ENCODE measurements at places on chromosomes 16 and 17. TPM values are rescaled to one million over a fixed set of nuclear protein-coding genes. Genes with fewer than 3 reads are reported as not detected.
A peak's percentile ranks its signal among the peaks of the same experiment; 100 is the strongest.

The ABCC6 gene
- total RNA-seq: 2.4 TPM

The PRKCB gene
- 2.1 TPM for total RNA-seq

The KIF2B gene
- total RNA-seq: not detected

GRCh38 chr17:37274461-37274860, 101.3 kb upstream of the C17orf78 start:
- no peaks in the 10 kb centered on the region for H3K27me3 ChIP-seq
- H3K36me3 ChIP-seq: peaks cover 21% of the 10 kb centered on the region
- H3K4me1 ChIP-seq: no peaks in the 10 kb centered on the region
- H3K27ac ChIP-seq: no peak overlapping the region
- H3K4me3 ChIP-seq: no peak overlapping the region

The SEC14L5 gene
- total RNA-seq: 0.32 TPM

GRCh38 chr16:76222853-76223252, 54.3 kb upstream of the CNTNAP4 start:
- DNase-seq: no peak
- no peak overlapping the region for H3K4me3 ChIP-seq
- no peaks in the 10 kb centered on the region for H3K36me3 ChIP-seq
- H3K27ac ChIP-seq: no peak overlapping the region
- no peaks in the 10 kb centered on the region for H3K4me1 ChIP-seq
- no peaks in the 10 kb centered on the region for H3K27me3 ChIP-seq

The KRTAP2-2 gene
- total RNA-seq: not detected

The EPX gene
- total RNA-seq: not detected

The TEX19 gene
- total RNA-seq: not detected

GRCh38 chr17:80021600-80021999, 14.1 kb downstream of the TBC1D16 start:
- H3K36me3 ChIP-seq: no peaks in the 10 kb centered on the region
- no peaks in the 10 kb centered on the region for H3K27me3 ChIP-seq
- DNase-seq: no peak
- no peak overlapping the region for H3K27ac ChIP-seq
- H3K4me1 ChIP-seq: no peaks in the 10 kb centered on the region
- no peak overlapping the region for H3K4me3 ChIP-seq

The SCGB1C2 gene
- total RNA-seq: not detected

DNA sequence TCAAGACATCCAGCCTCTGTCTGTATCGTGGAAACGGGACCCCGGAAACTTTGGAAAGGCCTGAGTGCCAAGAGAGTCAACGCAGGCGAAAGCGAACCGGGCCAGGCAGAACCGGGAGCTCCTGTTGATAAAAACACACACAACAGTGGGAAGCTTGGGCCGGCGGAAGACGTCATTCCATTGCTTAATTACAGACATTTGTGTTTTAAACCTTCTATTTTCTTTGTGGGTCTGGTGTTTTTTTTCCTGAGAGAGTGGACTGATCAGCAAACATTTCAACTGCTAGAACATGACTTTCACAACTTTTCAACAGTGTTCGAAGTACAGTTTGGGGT, 878 bp upstream of the RNF157 start:
- no peak for DNase-seq
- no peak overlapping the region for H3K27ac ChIP-seq
- H3K36me3 ChIP-seq: no peaks in the 10 kb centered on the region
- peaks cover 4% of the 10 kb centered on the region for H3K4me1 ChIP-seq
- peak overlapping the region; percentile 66 for H3K4me3 ChIP-seq
- H3K27me3 ChIP-seq: peaks cover 51% of the 10 kb centered on the region

The TEKT5 gene
- not detected for total RNA-seq

- peaks cover 8% of the 10 kb centered on the region for H3K4me1 ChIP-seq
- H3K27ac ChIP-seq: no peak overlapping the region
- DNase-seq: no peak
- H3K27me3 ChIP-seq: no peaks in the 10 kb centered on the region
- H3K4me3 ChIP-seq: no peak overlapping the region
Measured at GRCh38 chr17:66775881-66776400, 59.0 kb upstream of the CACNG5 start.

- H3K36me3 ChIP-seq: peaks cover 51% of the 10 kb centered on the region
- no peak overlapping the region for H3K27ac ChIP-seq
- no peak for DNase-seq
- H3K4me1 ChIP-seq: peaks cover 5% of the 10 kb centered on the region
Measured at GRCh38 chr17:17182598-17183136, 23.5 kb downstream of the PLD6 start.

The CD300E gene
- total RNA-seq: not detected

All from astrocyte (in vitro differentiated cells and primary cell).